ENCODE measurements at places on chromosomes 4 and X.

- DNase-seq: no peak
Observed at GRCh38 chr4:1802720-1803522, 9.8 kb downstream of the FGFR3 start.

DNA sequence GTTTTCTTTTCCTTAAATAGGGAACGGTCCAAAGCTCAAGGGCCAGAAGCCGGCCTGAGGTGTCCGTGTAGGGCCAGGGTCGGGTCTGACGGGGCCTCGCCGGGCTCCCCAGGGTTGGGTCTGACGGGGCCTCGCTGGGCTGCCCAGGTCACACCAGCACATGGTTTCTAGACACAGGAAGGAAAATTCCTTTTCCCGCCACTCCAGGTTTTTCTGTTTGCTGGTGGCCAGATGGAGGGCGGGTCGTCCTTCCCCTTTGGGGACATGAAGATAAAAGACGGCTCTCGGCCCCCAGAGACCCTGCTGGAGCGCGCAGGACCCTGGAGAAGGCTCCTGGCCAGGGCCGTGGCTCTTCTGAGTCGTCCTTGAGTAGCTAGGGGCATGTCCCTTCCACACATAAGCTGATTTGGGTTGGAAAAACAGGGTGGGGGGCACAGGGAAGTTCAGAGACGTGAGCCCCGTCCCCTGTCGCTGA is 35.1 kb downstream of the PIGG start:
- no peak for DNase-seq

DNA sequence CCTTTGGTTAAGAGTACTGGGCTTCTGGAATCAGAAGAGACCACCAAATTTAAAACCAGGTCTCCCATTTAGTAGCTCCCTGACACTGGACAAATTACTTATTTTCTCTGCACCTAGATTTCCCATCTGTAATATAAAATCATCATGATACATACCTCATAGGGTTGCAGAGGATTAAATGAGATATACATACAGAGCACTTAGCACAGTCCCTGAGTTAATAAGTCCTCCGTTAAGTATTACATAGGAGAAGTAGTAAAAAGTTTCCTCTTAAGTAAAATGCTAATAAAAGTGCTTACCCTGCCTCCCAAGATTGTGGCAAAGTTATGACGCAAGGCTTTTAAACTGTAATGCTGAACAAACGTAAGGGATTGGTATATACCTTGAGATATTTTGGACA is 539 bp upstream of the CHIC1 start:
- DNase-seq: no peak

- DNase-seq: no peak
Observed at GRCh38 chrX:21747558-21747957, 10.4 kb downstream of the SMPX start.

DNA sequence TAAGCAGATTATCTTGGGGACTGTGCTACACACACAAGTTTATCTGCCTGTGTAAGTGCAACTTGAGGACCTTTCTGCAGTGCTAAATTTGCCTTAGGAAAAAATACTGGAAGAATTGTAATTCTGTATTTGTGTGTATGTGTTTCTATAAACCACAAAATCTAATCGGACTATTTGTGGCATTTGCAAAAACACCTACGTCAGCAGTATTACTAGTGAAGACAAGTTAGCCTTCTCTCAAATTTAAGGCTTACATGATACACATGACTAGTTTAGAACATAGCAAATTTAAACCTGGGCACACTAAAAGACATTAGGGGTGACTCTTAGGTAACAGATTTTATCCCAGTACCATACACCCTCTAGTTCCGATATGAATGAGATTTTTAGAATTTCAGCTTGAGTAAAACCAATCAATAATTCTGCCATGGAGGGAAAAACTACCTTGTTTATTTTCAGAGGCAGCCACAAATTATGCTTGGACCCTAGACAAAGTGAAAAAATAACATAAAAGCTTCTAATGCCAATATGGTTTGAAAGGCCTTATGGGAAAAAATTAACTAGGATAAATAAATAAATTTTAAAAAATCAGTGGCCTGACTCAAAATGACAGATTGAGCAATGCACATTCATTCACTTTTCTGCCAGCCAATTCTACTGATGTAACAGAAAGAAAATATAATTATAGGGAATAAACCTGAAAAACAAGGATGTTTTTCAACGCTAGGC is 176.4 kb downstream of the SNCA start:
- DNase-seq: no peak
